ENCODE measurements at places on chromosomes 7 and 10. TPM values are rescaled to one million over a fixed set of nuclear protein-coding genes. Genes with fewer than 3 reads are reported as not detected.

GRCh38 chr7:70920876-70921275, 211.1 kb upstream of the GALNT17 start:
- DNase-seq, result no peak

DNA sequence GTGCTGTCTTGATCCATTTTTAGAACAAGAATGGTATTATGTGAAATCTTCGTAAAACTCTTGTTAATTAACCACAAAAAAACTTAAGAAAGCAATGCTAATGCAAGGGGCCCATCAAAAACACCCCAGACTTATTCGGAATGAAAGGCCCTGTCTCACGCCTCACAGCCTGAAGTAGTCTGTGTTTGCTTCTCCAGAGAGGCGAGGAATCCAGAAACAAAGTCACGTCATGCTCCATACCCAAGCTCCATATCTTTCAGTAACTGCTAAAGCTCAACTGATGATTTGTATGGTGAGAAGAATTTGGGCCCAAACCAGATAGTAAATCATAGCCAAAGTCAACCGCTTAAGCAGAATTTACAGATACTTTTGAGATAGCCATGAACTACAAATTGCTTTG, 155.4 kb downstream of the ATE1 start:
- no peak for DNase-seq

GRCh38 chr7:34145603-34146002, 240.3 kb downstream of the BMPER start:
- DNase-seq, result no peak

- no peak for DNase-seq
Observed at GRCh38 chr10:125444790-125445189, 238.2 kb downstream of the TEX36 start.

- no peak for DNase-seq
Observed at GRCh38 chr7:85114342-85114741, 72.5 kb downstream of the SEMA3D start.

DNA sequence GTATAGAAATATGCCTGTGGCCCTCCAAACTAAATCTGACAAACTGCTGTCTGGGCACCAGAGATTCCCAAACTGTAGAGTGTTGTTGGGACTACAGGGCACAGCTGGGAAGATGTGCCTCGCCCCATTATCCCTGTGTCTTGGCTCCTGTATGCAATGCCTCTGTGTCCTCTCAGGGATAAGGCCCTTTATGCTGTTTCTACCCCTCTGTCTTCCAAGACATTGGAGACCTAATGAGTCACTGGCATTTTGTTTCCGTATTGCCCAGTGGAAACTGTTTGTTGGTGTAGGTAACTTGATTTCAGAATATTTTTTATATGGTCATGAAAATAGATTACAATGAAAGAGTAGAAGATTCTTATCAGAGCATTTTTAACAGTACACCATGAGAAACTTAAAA, 183.2 kb downstream of the GLI3 start:
- DNase-seq, result no peak

GRCh38 chr7:70210936-70211310, 612.6 kb downstream of the AUTS2 start:
- no peak for DNase-seq

GRCh38 chr7:18529239-18529638, 33.7 kb downstream of the HDAC9 start:
- no peak for DNase-seq

Gene GRIFIN
- not detected for total RNA-seq

Gene FRG2B
- not detected for total RNA-seq

Gene HSPA12A
- total RNA-seq, result 0.05 TPM
